B cell (primary cell): ENCODE measurements at places on chromosomes 11 and 22.
A peak's percentile ranks its signal among the peaks of the same experiment; 100 is the strongest.

DNA sequence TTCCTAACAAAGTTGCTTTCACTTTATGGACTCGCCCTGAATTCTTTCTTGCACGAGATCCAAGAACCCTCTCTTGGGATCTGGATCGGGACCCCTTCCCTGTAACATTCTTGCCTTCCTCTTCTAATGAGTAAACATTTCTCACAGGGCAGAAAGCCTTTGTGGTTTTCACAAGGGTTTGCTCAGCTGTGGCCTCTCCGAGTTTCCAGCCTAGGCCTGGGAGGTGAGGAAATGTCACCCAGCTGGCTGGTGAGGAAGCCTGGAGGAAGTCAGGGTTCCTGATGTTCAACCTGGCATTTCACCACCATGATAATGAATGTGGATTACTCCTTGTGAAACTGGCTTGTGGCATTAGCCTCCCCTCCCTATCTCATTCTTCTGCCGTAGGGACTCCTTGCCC lies 224.9 kb downstream of the DSCAML1 start:
- DNase-seq: no peak

DNA sequence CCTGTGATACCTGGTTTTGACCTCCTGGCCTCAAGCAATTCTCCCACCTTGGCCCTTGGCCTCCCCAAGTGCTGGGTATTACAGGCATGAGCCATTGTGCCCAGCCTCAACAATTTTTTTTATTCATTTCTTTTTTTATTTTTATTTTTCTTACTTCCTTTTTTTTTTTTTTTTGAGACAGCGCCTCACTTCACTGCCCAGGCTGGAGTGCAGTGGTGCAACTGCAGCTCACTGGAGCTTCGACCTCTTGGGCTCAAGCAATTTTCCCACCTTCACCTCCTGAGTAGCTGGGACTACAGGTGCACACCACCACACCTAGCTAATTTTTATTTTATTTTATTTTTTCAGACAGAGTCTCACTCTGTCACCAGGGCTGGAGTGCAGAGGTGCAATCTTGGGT lies 25.5 kb upstream of the CECR2 start:
- DNase-seq: peak; percentile 19

- DNase-seq: peak; percentile 61
These were observed 5.5 kb upstream of the NEAT1 start for GRCh38 chr11:65416841-65417701.

DNA sequence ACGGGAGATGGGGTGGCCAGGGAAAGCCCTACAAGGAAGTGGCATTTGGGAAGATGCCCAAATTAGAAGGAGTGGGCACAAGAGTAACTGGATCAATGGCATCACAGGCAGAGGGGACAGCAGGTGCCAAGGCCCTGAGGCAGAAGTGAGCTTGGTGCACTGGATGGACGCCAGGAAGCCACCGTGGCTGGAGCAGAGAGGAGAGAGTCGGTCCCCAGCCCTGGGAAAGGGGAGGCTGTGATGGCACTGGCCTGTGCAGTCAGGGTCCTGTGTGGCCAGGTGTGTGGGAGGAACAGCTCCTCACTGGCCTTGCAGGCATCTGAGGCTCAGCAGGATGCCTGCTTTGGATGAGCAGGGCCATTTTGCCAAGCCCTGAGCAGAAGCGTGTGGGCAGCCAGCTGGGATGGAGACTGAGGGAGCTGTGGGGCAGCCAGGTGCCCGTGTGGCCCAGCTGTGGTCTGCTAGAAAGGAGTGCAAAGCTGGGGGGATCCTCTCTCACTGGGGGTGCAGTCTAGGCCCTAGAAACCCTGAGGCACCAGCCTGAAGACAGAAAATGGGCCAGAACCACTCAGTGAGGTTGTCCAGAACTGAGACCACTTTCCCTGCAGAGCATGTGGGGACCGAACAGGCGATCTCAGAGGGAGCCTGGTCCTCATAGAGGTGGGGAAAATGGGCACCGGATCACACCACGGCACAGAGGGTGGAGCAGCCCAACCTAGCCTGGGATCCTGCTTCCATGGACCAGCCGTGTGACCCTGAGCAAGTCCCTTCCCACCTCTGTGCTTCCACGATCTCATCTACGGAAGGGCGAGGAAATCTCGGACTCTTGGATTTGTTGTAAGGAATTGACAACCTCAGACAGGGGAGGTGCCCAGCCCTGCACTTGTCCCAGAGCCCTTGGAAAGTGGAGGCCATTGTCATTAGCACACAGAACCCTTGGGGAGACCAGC lies 78.6 kb upstream of the RTL6 start:
- no peak for DNase-seq

DNA sequence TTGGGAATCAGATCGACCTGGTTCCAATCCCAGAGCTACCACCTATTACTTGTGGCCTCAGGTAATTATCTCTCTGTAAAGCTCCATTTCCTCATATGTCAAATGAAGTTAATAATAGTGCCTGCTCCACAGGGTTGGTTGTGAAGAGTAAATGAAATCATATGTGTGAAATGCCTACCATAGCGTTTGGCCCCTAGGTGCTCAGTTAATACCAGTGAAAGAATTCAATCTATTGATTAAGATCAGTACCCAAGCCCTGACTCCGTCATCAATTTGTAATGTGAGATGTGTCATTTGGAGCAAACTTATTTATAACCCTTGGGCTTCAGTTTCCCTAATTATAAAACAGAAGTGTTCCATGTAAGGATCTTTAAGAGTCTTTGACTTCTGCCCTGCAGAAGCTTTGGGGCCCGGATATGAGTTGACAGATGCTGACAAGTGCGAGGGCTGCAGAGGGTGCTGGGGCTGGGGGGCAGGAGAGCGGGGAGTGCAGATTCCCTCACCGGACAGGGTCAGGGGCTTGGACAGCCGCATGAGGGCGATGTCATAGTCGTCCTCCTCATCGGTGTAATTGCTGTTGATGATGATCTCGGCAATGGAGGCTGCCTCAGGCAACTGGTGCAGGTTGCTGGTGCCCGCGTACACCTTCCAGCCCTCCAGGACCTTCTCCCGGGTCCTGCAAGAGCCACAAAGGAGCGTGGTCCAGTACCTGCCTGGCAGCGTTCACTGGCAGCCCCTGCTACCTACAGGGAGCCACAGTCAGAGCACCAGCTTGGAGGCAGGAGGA lies 20.9 kb downstream of the TMPRSS13 start:
- DNase-seq: no peak

DNA sequence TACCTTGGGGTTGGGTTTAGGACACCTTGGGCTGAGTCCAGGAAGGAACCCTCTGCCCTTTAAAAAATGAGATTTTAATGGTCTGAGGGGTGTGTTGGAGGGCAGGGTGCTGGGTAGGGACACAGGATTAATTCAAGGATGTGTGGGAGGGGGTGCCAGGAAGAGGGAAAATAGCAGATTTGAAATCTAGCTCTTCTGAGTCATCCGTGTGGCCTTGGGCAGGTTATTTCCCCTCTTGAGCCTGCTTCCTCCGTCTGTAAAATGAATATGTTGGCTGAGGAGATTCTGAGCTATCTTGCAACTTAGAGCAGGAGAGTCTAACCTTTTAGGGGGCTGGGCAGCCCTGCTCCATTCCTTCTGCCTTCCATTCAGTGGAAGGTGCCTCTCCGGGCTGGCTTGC lies 3.0 kb downstream of the TSPAN18 start:
- no peak for DNase-seq

GRCh38 chr22:46364341-46365165 lies 29.0 kb downstream of the TRMU start:
- DNase-seq: peak; percentile 35

GRCh38 chr11:7488681-7489080 lies 3.4 kb downstream of the OLFML1 start:
- no peak for DNase-seq
